ENCODE measurements at places on chromosomes 16 and 17.

DNA sequence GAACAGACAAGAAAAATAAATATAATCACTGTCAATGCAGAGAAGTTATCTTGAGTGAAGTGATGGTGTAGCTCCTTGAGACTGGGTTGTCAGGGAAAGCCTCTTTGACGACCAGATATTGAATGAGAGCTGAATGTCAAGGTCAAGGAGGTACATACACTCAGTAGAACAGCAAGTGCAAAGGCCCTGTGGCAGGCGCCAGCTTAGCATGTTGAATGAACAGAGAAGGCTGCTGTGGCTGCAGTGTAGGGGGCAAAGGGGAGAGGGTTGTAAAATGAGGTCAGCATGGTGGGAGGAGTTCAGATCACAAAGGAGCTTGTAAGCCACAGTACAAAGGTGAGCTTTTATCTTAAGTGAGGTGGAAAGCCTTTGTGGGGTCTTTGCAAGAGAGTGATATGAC is 111.5 kb downstream of the ZFHX3 start:
- no peak for DNase-seq

DNA sequence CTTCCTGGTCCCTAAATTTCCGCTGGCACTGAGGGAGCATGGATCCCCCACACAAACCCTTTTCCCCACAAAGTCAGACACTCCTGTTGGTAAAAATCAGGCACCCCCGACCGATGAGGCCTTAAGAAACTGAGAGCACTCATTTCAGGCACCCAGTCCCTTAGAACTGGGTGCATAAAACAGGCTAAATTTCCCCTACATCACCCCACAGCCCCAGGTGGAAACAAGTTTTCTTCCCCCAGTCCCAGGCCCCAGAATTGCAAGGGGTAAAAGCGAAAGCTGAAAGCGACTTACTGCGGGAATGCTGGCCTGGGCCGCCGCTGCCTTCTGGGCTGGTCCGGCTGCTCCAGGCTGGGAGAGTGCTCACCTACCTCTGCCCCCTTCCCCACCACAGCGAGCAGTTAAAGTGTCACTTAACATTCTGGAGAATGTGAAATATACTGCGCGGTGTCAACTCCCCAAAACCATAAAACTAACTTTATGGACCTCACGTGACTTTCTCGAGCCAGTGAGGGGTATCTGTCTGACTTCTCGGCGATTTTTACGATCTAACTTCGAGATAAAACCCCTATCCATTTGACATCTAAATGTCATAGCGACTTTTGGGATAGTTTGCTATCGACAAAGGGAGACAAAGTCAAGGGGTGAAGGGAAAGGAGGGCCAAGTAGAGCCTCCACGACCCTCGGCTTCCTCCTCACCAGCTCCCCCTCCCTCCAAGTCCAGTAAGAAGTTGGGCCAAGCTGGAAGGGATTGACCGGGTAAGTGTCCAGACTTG is at the start of gene HOXB3:
Gene HOXB3 (minus strand): TSS at position 411 of the 776 bp plus-strand sequence. CDS start 37,767 bp downstream, outside the sequence.
- no peak for DNase-seq

GRCh38 chr17:55580596-55581133 is 69.4 kb upstream of the SMIM36 start:
- no peak for DNase-seq

GRCh38 chr17:5794881-5795506 is 210.7 kb upstream of the NLRP1 start:
- no peak for DNase-seq

- peak; percentile 49 for DNase-seq
These were observed 38.1 kb downstream of the SOST start for GRCh38 chr17:43720311-43721060.

GRCh38 chr16:85275533-85276249 is 163.4 kb upstream of the CIBAR2 start:
- DNase-seq = peak; percentile 52

DNA sequence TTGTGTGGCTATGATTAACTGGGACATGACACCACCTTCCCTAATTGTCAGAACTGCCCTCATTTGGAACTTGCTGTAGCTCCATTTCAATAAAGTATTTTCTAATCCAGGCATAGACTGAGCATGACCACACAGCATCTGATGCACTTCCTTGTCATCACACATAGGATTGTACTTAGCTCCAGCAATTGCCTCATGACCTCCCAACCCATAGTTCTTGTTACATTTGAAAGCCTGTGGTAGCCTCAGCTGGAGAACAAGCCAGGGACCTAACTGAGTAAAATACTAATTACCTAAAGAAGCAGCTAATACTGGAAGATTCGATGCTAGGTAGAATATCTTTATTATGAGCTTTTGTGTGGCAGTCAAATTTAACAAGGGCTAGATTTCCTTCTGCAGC is 187.3 kb upstream of the KIF2B start:
- no peak for DNase-seq

GRCh38 chr17:59490216-59490615 is 75.2 kb upstream of the DHX40 start:
- no peak for DNase-seq

DNA sequence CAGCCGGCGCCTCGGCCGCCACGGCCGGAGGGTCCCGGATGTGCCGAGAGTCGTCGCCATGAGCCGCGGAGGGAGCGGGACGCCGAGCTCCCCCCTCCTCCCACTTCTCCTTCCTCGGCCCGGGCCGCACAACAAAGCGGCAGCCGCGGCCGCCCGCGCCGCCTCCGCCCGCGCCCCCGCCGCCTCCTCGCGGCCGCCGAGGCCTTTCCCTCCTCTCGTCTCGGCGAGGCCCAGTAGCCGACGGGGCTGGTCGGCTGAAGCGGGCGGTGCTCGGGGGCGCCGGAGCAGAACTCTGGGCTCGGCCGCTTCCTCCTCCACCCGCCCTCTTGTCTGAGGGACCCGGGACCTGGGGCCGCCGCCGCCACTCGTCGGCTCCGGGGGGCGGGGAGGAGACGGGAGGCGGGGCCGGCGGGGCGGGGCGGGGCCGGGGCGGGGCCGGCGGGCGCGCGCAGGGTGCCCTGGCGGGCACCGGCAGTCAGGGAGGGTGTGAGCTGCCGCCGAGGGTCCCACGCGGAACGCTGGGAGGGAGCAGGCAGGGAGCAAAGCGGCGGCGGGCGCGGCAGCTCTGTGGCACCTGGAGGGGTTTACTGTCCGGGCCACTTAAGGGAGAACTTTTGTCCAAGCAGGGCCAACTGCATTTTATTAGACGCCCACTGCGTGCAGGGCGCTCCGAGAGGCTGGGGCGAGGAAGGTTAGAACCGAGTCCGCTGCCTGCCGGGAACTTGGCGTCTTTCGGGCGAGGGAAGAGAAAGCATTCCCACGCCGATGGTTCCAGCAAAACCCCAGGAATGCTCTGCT is at the start of gene SMURF2:
Gene SMURF2 (minus strand): TSS at position 332 of the 798 bp plus-strand sequence. CDS start 427 bp downstream, outside the sequence.
- peak; percentile 64 for DNase-seq

DNA sequence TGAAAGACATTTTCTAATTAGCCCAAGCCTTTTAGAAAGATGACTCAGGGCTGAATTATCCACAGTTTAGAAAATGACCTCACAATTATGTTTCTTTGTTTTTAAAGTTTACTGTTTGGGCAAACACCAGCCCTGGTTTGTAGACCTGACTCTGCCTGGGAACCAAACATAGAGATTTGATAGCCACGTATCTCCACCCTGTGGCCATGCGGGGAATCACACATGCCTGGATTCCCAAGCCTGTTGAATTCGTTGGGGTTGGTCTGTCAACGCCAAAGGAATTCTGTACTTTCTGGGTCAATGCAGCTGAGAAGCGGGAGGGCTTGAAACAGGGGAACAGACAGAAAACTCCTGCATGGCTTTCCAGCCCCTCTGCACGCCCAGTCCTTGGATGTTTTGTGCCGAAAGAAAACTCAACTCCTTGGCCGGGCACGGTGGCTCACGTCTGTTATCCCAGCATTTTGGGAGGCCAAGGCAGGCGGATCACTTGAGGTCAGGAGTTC is 26.9 kb downstream of the CD300A start:
- DNase-seq = peak; percentile 59

DNA sequence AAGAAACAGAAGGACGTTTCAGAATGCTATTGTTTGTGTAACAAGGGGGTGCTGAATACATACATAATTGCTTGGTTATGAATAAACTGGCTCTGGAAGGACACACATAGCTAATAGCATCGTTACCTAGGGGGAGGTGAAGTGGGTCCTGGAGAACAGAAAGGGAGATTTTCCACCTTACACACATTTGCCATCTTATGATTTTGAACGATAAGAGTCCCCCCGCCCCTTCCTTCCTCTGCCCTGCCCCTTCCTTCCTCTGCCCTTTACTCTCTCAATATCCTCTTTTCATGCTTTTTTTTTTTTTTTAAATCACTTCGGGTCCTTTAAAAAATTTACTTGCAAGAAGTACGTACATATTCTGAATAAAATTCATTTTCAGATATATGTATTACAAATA is 902 bp upstream of the DHRS7B start:
- peak; percentile 37 for DNase-seq

GRCh38 chr17:43998552-43998951 is 5.9 kb upstream of the NAGS start:
- DNase-seq = no peak

- no peak for DNase-seq
These were observed 63.0 kb downstream of the PGS1 start for GRCh38 chr17:78441271-78441971.

DNA sequence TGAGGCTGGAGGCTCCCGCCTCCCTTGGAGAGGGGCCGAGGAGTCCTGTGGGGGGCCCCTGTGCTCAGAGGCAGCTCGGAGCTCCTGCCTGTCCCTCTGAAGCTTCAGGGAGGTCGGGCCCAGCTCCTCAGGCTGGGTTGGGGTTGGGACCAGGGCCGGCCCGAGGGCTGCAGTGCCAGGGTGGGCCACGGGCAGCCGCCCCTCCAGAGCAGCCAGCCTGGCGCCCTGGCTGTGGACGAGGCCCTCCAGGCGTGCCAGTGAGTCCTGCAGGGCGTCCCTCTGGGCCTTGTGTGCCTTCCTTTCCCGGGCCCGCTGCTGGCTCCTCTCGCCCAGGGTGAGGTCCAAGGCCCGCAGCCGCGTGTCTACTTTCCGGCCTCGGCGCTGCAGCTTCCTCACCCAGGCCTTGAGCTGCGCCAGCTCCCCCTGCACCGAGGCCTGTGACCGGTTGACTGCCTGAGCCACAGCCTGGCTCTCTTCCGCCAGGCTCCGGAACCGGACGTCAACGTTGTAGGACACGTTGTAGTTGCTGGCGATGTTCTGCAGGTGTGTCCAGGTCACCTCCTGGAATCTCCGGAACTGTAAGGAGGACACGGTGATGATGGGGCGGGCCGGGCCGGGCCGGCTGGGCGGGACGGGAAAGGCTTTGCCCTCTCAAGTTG is 1.2 kb downstream of the PTX4 start:
- DNase-seq = no peak

- no peak for DNase-seq
These were observed 7.7 kb upstream of the ENGASE start for GRCh38 chr17:79066963-79067362.

GRCh38 chr17:4796552-4796920 is 572 bp downstream of the PSMB6 start:
- DNase-seq = no peak

DNA sequence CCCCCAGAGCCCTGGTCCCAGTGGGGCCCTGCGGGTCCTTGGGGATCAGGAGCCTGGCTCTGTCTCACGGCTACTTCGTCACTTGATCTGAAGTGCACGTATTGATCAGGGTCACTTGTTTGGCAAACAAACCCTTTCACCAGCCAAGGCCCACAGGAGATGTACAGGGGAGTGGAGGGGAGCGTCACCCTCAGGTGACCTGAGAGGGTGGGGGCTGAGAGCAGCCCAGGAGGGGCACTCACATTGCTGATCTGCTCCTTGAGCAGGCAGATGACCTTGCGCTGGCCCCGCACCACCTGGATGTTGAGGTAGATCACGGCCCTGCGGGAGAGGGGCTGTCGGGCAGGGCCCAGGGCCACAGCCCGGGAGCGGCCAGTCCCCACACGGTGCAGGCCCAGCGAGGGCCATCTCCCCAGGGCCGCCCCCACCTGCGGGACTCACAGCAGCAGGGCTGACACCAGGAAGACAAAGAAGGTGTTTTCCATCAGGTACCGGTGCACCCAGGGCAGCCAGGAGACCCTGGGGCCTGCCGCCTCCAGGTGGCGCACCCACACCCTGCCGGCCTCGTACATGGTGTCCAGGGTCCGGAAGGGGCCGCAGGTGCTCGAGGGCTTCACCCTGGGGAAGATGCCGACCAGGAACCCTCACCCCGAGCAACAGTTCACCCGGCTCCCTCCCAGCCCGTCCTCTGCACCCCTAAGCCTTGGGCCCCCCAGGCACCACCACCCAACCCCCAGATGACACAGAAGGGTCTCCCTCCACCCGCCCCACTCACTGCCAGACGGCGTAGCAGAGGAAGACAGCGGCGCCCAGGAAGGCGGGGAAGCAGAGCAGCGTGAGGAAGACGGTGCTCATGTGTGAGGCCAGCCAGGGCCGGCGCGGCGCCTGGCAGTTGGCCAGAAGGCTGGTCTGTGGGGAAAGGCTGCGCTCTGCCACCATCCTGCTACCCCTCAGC is 11.3 kb downstream of the TMC6 start:
- no peak for DNase-seq

GRCh38 chr16:57773655-57774295 is 28.5 kb downstream of the KIFC3 start:
- DNase-seq = no peak

DNA sequence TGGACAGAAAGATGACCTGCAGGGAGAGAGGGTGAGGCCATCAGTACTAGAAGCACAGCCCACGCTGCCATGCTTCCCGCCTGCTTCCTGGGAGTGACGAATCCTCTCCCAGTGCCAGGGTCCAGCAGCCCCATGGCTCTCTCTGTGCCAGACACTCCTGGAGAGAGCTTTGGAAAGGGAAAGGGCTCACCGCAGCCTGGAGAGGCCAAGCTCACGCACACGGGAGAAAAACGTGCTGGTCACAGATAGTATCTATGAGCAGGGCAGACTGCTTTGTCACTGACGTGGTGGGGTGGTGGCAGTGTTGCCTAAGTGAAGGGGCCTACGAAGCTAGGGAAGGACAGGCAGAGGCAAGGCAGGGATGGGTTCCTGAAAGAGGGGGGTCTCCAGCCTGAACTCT is 5.4 kb downstream of the WBP2 start:
- no peak for DNase-seq

Measured in activated CD4-positive, alpha-beta T cell treated with anti-CD3 and anti-CD28 coated beads, Interleukin-2, amount 50 U/mL, for 24 hours (primary cell).